Left colon (tissue), 2 donors: ENCODE measurements at places on chromosomes 7 and 10. TPM values are rescaled to one million over a fixed set of nuclear protein-coding genes. Genes with fewer than 3 reads are reported as not detected.

FAM171A1 gene
- 53.5 TPM for total RNA-seq

INMT gene
- total RNA-seq, result 3.5 TPM

PLAU gene
- total RNA-seq, result 7.1 TPM

OR6V1 gene
- not detected for total RNA-seq

MYO3A gene
- total RNA-seq, result 1.0 TPM

WEE2 gene
- total RNA-seq, result not detected
